NCI-H1092 treated with DMSO at 0.1 percent for 48 hours (cell line): ENCODE measurements at places on chromosomes 7 and 10.
A peak's percentile ranks its signal among the peaks of the same experiment; 100 is the strongest.

- no peak for DNase-seq
Observed at GRCh38 chr10:63099734-63100133, 33.4 kb upstream of the NRBF2 start.

DNA sequence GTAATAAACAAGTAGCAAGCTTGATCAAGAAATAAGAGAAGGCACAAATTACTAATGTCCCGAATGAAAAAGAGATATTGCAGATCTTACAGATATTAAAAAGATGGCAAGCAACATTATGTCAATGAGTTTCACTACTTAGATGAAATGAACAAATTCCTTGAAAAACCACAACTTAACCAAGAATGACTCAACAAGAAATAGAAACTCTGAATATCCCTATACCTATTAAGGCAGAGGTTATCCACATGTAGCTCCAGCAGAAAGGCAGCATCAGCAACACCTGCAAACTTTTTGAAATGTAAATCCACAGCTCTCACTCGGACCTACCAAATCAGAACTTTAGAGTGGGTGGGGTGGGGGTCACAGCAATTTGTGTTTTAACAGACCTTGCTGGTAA, 33.6 kb downstream of the PDE1C start:
- DNase-seq, result no peak

DNA sequence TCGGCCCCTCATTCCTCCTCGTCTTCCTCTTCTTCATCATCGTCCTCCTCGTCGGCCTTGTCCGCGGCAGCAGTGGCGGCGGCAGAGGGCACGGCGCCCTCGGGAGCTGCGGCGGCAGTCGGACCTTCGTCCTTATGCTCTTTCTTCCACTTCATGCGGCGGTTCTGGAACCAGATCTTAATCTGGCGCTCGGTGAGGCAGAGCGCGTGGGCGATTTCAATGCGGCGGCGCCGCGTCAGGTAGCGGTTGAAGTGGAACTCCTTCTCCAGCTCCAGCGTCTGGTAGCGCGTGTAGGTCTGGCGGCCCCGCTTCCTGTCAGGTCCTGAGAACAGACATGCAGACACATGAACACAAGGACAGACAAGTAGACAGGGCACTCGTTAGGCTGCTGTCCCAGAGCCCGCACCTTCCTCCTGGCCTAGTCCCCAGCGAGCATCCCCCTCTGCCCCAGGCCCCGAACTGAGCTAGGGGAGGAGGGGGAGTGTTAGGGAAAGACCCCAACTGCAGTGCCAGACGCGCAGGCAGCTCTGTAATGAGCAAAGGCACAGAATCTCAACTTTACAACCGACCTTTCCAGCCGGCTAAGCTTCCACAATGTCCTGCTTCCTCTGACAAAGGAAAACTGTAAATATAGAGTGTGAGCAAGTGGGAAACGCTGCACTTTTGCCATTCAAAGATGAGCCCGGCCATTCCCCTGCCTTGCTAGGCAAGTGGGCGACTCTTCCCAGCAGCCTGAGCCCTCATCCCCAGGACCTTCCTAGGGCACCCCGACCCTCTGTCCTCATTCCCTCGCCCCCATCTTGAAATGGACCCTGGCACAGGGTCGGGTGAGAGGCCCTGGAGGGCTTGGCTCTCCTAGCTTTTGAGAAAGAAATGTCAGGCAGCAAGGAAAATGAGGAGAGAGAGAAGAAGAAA, 1.3 kb downstream of the HOXA7 start:
- DNase-seq, result no peak

- peak; percentile 75 for DNase-seq
Observed at GRCh38 chr7:131819891-131820290, 263.5 kb upstream of the PODXL start.

GRCh38 chr10:124164264-124164663, 70.9 kb upstream of the CHST15 start:
- no peak for DNase-seq

DNA sequence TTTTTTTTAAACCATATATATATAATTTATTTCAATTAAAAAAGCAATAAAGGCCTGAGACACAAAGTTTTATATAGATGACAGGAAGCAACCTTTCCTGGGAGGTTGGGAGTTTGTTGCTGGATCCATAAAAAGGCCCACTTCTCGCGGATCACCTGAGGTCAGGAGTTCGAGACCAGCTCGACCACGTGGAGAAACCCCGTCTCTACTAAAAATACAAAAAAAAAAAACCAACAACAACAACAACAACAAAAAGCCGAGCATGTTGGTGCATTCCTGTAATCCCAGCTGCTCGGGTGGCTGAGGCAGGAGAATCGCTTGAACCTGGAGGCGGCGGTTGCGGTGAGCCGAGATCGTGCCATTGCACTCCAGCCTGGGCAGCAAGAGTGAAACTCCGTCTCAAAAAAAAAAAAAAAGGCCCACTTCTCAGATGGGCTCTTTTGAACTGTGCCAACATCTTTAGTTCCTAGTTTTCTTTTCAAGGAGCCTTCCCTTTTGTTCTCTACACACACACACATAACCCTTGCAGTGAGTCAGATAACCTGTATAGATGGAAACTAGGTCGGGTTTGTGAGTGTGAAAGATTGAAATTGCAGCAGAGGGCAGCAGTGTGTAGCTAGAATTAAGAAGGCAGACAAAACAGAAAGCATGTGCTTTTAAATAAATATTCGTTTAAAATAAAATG, 1.2 kb upstream of the SMNDC1 start:
- DNase-seq, result peak; percentile 67

DNA sequence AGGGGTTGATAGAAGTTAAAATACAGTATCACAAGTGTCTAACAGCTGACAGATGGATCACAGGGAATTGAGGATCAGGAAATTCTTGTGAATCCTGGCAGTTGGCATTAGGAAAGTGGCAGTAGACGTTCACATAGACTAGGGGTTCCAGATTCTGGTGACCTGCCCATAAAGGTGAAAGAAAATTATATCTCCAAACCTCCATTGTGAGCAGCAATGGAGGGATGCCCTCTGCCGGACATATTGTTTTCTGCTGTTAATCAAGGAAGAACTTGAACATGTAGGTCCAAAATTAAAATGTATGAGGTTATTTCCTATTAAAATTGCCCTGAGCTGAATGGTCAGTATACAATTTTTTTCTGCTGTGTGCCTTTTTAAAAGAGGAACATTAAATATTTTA, 5.1 kb downstream of the NME8 start:
- DNase-seq, result no peak

GRCh38 chr10:124149189-124150042, 56.0 kb upstream of the CHST15 start:
- peak; percentile 79 for DNase-seq

DNA sequence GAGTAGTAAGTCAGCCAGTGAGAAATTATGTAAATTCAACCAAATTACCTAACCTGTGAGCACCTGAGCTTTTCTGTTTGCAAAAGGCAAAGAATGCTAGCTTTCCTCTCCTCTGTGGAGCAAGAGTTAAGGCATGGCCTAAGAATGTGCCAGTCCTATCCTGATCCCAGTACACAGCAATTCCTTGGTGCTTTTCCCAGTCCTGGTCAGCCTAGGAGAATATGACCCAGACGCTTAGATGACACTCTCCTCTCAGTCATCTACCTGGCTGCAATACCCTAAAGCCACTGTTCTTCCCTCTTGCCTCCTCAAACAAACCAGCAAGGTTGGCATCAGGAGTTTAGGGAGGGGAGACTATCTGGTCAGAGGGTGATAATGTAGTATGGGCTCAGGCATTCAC, 4.1 kb downstream of the PDLIM1 start:
- DNase-seq, result no peak

DNA sequence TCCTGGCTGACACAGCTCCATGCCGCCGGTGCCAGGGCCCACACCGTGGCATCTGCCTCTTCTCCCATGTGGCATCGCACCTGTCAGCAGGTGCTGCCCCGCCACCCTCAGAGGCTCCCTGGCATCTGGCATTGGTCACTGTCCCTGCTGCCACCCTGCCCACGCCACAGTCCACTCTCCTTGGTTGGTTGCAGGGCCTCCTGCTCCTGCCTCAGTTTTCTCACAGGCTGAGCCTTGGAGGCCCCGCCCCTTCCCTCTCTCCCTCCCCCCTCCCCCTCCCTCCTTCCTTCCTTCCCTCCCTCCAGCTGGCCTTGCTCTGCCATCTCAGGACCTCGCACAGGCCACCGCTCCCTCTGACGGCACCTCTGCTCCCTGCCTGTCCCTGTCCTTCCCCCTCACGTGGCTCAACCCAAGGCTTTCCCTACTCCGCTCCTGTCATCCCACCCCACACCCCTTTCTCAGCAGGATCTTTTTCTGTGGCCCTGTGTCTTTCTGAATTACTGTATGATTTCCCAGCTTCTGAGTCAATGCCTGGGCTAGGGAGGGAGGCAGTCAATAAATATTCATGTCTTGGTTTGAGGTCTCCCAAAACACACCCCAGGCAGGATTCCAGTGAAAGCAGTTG, 87.4 kb downstream of the INPP5A start:
- no peak for DNase-seq

GRCh38 chr10:18659125-18659818, at the start of gene ARL5B:
TSS of gene ARL5B (plus strand) at chr10:18659431. CDS start at chr10:18659638, 207 bp downstream.
- peak; percentile 85 for DNase-seq

DNA sequence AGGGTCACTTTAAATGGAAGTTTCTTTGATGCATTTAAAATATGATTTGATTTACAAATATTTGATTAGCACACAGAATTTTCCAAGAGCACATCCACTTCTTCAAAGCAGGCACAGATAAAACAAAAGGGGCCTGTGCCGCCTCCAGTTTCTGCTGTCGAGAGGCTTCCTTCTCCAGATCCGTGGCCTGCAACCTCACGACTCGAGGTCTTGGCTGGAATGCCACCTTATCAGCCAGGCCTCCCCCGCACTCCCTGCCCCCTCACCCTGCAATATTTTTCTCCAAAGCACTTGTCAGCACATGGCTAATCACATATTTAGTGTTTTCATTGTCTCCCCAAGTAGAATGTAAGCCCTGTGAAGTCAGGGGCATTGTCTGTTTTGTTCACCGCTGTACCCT, 12.5 kb downstream of the PYROXD2 start:
- no peak for DNase-seq
